ENCODE measurements at places on chromosomes 7 and 10.

DNA sequence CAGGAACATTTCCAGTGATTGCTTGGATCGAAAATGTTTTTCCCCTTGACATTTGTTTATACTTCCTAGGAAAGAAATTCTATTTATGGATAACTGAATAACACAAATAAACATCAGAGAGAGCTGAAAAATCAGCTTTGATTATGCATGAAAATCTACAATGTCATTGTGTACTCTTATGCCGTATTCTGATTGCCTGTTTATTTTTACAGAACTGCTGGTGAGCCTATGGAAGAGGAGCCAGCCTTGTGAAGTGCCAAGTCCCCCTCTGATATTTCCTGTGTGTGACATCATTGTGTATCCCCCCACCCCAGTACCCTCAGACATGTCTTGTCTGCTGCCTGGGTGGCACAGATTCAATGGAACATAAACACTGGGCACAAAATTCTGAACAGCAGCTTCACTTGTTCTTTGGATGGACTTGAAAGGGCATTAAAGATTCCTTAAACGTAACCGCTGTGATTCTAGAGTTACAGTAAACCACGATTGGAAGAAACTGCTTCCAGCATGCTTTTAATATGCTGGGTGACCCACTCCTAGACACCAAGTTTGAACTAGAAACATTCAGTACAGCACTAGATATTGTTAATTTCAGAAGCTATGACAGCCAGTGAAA is 121.5 kb downstream of the TWIST1 start:
- no peak for DNase-seq

DNA sequence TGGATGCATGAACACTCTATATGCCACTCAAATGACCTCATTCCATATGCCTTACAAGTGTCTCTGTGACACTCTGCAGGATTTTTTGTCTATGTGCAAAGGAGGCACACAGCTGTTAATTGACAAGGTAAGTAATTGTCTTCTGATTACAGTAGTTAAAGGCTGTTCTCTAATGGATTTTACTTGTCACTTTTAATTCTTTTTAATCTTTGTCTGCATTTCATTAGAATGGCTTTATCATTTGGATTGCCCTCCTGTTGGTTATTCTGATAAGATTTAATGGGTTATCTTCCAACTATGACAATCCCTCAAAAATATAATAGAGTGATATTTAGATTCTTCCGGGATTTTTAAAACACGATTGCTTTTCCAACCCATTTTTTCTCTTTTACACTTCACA is 290.0 kb upstream of the TEX47 start:
- DNase-seq, result no peak

GRCh38 chr10:72893136-72893798 is at the start of gene OIT3:
OIT3 (plus strand) TSS chr10:72893739; CDS start chr10:72893799, 60 bp downstream.
- DNase-seq, result no peak

DNA sequence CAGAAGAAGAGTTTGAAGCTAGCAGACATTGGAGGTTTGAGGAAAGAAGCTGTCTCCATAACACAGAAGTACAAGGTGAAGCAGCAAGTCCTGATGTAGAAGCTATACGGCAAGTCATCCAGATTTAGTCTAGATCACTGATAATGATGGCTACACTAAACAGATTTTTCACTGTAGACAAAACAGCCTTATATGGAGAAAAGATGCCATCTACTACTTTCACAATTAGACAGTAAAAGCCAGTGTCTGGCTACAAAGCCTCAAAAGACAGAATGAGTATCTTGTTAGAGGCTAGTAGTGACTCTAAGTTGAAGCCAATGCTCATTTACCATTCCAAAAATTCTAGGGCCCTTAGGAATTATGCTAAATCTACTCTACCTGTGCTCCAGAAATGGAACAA is 85.1 kb downstream of the SNX13 start:
- DNase-seq, result no peak

- DNase-seq, result no peak
Observed at GRCh38 chr10:114825513-114826253, 4.1 kb downstream of the FHIP2A start.

GRCh38 chr7:116271963-116272886 is 61.9 kb downstream of the TES start:
- no peak for DNase-seq

All from NCI-H2171 treated with DMSO at 0.1 percent for 48 hours (cell line).